ENCODE measurements at places on chromosomes 1 and 21.

DNA sequence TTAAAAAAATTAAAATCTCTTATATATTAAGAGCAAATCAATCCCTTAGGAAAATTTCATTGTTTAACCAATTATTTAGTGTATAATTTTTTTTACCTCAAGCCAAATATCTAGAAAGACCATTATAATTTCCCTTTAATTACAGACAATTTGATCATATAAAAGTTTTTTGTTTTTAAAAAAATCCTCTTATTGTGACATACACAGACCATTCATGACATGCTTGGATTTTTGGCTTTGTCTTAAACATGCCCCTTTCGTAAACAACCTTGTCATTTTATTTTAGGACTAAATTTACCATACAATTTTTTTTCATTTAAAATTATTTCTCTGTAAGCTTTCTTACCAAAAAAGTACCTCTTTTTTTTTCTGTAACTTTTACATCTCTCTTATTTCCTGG is 14.2 kb upstream of the CYP4B1 start:
- DNase-seq = no peak

GRCh38 chr1:19028110-19028509 is 71.6 kb upstream of the IFFO2 start:
- DNase-seq = no peak

DNA sequence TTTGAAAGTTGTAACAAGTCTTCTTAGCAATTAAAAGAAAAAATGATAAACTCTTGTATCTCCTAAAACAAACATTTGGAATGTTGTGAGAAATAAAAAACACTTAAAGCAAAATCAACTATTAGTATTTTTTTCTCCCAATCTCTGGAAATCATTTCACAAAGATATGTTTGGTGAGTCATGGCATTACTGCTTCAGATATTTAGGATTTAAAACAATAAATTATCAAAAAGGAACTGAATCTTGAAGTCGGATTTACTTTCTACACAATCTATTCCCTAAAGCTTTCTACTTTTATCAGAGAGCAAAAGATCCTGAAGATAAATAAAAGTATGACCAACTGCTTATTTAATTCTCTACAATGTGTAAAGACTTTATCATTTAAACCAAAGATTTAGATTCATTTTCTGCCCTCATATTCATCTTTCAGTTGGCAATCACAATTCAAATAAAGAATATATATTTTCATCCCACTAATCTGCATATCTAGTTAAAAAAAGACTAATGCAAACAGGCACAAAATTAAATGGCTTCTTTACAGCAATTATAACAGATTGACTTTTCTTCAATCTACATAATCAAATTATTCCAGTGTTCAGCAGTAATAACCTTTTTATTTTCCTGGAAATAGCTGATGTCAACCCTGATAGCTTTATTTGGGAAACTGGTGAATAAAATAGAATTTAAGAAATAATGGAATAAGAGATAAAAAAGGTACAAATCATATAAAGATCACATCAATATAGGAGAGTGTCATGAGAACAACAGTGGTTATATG is 230.0 kb downstream of the COP1 start:
- DNase-seq = no peak

GRCh38 chr21:27498025-27498424 is 531.1 kb upstream of the ADAMTS5 start:
- no peak for DNase-seq

GRCh38 chr1:111489604-111490003 is 13.8 kb downstream of the ADORA3 start:
- DNase-seq = no peak

Measured in left renal cortex interstitium (tissue), 4 donors.